ENCODE measurements at places on chromosomes 3 and 15.

GRCh38 chr15:63763476-63764123 is 70.1 kb downstream of the HERC1 start:
- no peak for DNase-seq

- DNase-seq, result no peak
These were observed 27.3 kb downstream of the ABHD2 start for GRCh38 chr15:89115547-89115946.

DNA sequence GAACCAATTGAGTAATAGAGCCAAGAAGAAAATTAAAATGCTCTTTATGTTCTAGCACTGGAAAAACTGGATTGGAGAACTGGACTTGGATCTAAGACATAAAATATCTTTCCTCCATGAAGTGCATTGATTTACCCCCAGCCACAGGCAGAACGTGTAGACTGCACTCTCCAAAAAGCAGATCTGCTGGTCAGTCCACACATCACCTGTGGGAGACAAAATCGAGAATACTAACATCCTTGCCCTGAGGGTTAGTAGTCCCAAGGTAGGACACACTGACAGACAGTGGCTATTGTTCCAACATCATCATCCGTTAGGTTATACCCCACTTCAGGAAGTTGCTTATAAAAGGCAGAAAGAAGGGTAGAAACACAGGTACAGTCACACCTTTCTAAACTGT is 257.1 kb upstream of the STT3B start:
- no peak for DNase-seq

DNA sequence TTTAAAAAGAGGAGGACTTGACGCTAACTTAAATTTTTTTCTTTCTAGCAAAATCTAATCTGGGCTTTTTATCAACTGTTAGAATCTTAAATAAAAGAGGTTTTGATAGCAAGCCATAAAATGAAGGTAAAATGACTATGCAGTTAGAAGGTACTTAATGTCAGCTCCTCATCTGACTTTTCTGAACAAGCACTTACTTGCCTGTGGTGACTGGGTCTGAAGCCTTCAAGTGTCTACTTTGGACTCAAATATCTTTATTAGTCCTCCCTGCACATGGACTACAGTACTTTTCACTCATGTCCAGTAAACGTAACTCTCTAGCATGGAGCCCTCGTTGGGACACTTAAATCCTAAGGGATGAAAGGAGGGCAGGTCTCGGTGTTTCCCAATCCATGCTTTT is 135.9 kb downstream of the P2RY1 start:
- DNase-seq, result no peak

DNA sequence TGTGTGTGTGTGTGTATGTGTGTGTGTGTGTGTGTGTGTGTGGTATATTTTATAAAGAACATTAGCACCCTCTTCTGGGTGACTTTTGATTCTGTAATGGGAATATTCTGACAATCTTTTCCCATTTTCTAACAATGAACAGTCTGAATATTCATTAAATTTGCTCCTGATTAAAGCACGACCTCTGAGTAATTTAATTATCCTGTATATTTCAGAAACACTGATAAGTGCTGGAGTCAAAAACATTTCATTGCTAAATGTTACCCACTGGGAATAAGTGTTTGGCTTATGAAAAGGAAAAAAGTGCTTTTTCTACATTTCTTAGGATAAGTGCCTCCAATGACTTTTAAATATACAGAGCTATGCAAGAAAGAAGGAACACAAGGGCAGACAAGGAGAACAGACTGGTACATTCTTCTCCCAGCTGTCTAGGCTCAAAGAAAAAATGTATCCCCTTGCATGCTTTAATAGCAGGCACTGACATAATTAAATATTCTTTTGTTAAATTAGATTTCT is 32.3 kb upstream of the SYNPR start:
- no peak for DNase-seq

DNA sequence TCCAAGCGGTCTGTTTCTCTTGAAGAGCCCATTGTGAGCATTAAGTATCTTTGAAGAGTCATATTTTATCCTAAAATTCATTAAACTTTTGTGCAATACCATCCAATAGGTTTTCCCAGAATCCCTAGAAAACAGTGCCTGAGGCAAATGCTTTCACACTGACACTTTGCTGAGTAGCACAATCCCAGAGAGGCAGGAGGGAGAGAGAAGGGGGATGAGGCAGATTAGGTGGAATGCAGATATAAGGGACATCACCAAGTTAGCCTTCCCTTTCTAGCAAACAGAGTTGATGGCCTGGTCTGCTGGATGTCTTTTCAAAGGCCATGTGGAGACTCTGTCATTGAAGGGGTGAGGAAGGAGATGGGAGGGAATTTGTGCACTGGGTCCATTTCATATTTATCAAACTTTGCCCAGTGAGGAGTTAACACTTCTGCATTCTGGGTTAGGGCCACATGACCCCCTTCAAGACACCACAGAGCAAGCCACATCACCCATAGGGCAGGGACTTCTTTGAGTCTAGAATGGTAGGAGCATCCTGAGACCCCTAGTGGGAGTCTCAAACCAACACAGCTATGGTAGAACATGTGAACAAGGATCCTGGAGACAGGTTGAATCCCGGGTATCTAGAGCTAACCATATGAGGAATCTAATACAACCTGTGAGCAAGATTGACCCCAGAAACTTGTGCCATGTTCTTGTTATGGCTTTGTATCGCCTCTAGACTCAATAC is 32.0 kb upstream of the SEMA6D start:
- DNase-seq, result peak; percentile 9

DNA sequence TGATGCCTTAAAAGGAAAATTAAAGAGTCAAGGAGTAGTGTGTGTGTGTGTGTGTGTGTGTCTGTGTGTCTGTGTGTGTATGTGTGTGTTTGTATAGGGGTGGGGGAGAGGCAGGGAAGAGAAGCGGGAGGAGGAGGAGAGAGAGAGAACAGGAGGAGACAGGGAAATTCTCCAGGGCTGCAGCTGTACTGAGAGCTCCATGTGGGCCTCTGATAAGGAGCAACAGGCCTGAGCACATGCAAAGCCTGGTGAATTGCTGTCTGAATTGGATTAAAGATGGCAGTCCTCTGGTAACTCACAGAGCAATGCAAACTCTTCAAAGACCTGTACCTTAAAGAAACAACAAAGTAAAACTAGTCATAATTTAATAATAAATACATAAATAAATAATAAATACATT is 70.6 kb downstream of the SEMA6D start:
- DNase-seq, result no peak

GRCh38 chr3:196868297-196868661 is 559 bp downstream of the SENP5 start:
- DNase-seq, result no peak

- DNase-seq, result no peak
These were observed 50.4 kb downstream of the CCNL1 start for GRCh38 chr3:157109267-157110141.
